ENCODE measurements at places on chromosomes 4 and X. TPM values are rescaled to one million over a fixed set of nuclear protein-coding genes. Genes with fewer than 3 reads are reported as not detected.

DNA sequence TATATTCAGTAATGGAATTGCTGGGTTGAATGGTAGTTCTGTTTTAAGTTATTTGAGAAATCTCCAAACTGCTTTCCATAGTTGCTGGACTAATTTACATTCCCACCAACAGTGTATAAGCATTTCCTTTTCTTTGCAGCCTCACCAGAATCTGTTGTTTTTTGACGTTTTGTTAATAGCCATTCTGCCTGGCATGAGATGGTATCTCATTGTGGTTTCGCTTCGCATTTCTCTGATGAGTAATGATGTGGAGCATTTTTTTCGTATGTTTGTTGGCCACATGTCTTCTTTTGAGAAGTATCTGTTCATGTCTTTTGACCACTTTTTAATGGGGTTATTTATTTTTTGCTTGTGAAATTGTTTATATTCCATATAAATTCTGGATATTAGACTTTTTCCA is 13.6 kb upstream of the MAGED4B start:
- DNase-seq: peak; percentile 10

Gene ZNF595
- total RNA-seq: 18.0 TPM

GRCh38 chr4:59979061-59979460 is 1221.1 kb upstream of the ADGRL3 start:
- no peak for DNase-seq

GRCh38 chrX:84453351-84454246 is 48.7 kb downstream of the HDX start:
- no peak for DNase-seq

GRCh38 chr4:150078579-150079080 is 385 bp downstream of the DCLK2 start:
- peak; percentile 25 for DNase-seq

DNA sequence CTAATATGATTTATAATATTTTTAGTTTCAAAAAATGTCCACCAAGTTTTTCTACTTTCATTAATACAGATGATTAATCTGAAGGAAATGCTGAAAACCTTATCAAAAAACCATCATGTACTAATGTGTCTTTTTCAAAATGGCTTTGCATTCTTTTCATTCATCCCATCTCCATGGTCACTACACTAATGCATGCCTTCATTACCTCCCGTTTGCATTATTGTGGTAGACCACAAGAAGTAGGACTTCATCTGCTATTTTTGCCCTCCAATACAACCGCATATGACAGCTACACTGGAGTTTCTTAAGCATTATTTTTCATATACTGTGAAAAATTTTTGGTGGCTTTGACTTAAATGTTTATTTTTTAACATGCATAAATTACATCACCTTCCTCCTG is 37.9 kb upstream of the FSTL5 start:
- peak; percentile 66 for DNase-seq

DNA sequence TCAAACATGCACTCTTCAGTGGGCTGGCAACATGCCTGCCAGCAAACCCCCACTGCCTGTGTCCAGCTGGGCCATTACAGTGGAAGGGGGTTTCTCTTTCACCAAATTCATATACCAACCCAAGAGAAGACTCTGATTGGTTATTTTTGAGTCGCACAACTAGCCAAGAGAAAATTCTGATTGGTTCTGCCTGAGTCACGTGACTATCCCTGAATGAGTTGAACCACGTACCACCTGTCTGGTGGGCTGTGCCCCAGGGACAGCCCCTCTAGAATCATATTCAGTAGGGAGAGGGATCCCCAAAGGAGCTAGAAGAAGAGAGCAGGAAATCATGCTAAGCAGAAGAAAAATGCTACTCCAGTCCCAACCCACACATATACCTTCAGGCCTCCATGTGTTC is 313.1 kb downstream of the STK32B start:
- DNase-seq: no peak

Gene STPG2
- total RNA-seq: 0.19 TPM

Gene USP17L18
- not detected for total RNA-seq

GRCh38 chr4:2296631-2297601 is 35.0 kb upstream of the MXD4 start:
- DNase-seq: no peak

GRCh38 chrX:64427281-64427680 is 32.0 kb upstream of the MTMR8 start:
- DNase-seq: no peak

Gene GRPEL1
- 76.0 TPM for total RNA-seq

DNA sequence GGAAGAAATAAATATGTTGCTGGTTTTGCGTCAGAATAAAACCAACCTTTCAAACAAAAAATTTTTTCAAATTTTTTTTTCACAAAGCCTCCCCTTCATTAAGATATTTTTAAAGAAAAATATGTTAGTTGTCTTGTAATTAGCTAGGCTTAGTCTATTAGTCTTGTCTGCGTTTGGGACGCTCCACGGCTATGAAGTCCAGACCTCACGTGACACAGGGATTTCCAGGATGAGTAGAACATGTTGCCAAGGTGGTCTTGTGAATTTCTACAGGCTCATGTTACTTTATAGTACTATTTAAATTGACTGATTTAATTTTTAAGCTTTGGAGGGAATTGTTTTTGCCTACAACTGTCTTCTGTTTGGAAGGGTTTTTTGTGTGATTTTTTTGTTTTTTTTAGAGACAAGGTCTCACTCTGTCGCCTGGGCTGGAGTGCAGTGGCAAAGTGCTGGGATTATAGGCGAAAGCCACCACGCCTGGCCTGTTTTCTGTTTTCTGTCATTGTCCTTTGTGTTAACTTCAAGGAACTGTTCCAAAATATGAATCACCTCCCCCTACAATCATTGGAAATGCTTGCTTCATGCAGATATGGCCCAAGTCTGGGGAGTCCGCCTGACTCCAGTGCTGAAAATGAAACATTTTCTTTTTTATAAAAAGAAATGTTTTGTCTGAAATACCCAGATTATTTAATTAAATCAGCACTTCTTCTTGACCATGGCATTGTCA is 26.2 kb downstream of the TMEM144 start:
- DNase-seq: no peak

Measured in A172 (cell line).